ENCODE measurements at places on chromosomes 13 and 19. TPM values are rescaled to one million over a fixed set of nuclear protein-coding genes. Genes with fewer than 3 reads are reported as not detected.

Gene SMIM7
- total RNA-seq, result 99.9 TPM

Gene ZNF607
- total RNA-seq, result 3.1 TPM

Gene TSHZ3
- total RNA-seq, result 6.4 TPM

Gene LRG1
- 15.4 TPM for total RNA-seq

Gene ELSPBP1
- not detected for total RNA-seq

Gene SPACA4
- total RNA-seq, result not detected

Gene SIGLEC8
- total RNA-seq, result not detected

Gene KLK1
- 150 TPM for total RNA-seq

Gene FBXO17
- 7.8 TPM for total RNA-seq

Gene TTYH1
- 4.8 TPM for total RNA-seq

Gene IGLON5
- not detected for total RNA-seq

Gene STAP2
- total RNA-seq, result 680 TPM

Gene KLK4
- total RNA-seq, result not detected

Gene KLHL26
- 7.4 TPM for total RNA-seq

Gene NLRP4
- total RNA-seq, result not detected

Gene ADAMTS10
- 62.8 TPM for total RNA-seq

Gene KRI1
- total RNA-seq, result 34.4 TPM

Gene RBM26
- total RNA-seq, result 52.7 TPM

Gene OR7C1
- total RNA-seq, result not detected

Gene TEX101
- not detected for total RNA-seq

Gene ZNF626
- 4.1 TPM for total RNA-seq

All from transverse colon (tissue), 4 donors.